ENCODE measurements at places on chromosomes 2 and 18. TPM values are rescaled to one million over a fixed set of nuclear protein-coding genes. Genes with fewer than 3 reads are reported as not detected.

GRCh38 chr2:181411105-181411849 lies 45.9 kb upstream of the ITGA4 start:
- DNase-seq: no peak

DNA sequence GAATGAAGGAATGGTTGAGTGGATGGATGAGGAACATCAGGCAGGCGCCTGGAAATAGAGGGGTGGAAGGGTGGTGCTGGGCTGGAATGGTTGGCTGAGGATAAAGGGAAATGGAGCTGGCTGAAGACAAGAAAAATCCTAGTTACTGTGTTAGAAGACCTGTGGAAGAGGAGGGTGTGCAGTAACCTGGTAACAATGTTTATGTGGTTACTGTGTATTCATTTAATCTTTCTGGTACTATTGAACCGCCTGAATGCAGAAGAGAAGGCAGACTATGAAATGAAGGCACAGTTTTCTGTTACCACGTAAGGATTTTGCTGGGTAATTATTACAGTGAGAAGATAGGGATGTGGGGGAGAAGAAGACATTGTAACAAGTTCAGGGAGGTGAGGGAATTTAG lies 110.3 kb upstream of the MGAT5 start:
- DNase-seq: no peak

DNA sequence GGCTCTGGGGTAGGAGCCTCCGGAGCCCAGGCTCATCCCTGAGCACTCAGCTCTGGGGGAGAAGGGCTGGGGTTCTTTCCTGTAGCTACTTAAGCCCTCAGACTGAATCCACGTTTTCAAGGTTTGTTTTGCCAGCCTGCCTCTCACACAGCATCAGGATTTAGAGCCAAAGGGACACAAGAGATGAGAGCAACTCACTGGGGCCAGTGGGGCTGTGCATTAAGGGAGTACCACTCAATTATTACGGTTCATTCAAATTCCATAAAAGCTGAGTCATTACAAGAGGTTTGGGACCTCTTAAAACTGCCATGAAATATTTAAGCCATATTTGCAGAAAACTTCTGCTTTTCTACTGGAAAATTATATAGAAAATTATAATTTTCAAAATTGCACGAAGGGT lies 17.1 kb upstream of the SNED1 start:
- no peak for DNase-seq

DNA sequence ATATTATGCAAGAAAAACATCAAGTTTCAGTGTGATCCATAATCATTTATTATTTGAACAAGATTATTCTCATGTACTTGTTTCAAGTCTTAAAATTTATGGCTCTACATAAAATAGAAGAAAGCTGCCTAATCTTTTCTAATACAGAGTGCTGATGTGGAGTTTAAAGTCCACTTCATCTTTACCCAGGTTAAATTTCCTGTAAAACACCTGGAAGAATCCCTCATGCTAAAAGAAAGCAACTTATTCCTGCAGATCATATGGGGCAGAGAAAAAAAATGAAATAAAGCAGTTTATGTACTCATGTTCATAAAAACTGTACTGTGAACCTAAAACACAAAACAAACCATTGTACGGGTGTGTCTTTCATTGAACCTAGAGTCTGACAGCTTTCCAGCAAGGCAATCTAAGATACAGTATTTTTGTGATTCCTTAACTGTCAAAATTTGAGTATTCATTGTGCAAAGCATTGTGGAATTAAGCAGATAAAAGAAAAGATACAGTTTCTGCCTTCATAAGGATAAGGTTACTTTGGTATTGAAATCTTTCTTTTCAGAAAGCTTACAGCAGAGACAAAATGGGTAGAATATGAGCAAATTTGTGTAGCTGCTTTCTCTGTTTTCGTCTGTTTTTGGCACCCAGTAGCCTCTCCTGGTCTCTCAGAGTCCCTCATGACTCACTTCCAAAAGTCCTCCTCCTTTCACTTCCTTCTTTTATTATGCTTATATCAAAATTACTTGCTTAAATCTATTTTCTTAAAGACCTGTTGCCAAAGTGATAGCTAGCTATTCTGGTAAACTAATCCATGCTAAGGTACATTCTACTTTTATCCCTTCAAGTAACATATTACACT lies 26.9 kb upstream of the GLS start:
- no peak for DNase-seq

DNA sequence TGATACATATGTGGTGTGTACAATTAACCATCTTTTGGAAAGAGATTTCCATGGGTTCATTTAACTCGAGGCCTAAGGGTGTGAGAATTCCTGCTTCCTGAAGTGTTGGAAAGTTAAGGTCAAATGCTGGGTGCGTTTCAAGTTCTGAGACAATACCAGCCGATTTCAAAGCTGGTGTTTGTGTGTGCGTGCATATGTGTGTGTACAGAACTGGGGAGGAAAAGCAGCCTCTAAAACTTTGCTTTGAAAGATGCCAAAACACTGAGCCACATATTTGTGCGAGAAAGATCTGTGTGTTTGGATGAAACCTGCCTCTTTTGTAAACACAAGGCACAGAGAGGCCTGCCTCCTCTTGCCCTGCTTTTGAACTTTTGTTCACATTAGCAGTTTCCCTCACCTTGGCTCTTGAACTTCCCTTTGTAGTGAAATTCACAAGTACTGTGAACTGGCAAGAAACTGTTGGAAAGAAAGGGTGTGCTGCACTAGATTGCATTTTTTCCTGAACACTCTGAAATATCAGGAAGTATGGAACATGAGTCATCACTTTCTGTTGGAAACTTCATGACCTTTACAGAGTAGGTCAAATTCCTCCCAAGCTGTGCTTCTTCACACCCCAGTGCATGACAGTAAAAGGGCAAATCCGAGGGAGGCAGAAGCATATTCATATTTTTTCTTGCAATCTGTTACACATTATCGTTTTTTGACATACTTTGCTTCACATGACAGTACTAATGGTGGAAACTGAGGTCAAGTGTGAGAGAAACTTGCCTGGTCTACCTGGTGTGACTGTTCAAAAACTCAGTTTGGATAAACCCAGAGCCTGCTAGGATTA lies 20.0 kb upstream of the CAVIN2 start:
- DNase-seq: no peak

DNA sequence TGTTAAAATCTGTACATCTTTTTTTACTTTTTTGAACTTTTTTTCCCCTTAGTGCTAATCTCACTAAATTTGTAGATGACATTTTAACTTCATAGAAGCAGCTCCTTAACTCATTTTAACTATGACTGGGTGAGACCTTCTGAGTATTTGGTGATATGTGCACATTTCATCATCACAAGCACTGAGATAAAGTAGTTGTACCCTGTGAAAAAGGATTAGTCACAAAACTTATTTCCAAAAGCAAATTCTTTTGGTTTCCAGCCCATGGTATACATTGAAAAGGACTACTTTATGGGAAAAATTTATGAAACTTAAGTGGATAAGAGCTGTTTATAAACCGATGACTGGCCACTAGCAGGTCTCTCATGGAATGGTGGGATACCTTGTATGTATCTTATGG lies 581.5 kb downstream of the PLCL1 start:
- DNase-seq: no peak

- no peak for DNase-seq
These were observed 155.0 kb upstream of the GLI2 start for GRCh38 chr2:120580709-120581108.

GRCh38 chr18:31275722-31276463 lies 42.1 kb upstream of the DSG1 start:
- no peak for DNase-seq

DNA sequence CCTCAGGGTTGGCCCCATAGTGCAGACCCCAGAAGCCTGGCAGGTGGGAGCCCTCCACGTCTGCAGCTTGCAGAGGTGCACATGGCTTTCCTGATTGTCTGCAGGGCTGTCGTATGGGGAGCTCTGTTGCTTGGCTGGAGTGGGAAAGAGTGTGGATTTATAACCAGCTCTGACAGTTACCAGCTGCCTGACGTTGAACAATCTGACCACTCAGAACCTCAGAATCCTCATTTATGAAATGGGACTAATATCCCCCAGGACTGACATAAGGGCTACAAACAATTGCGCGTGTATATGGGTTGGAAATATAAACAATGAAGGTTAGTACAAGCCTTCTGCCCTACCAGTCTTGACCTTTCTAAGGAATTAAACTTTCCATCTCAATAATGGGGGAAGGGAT lies 13.9 kb upstream of the PXDN start:
- no peak for DNase-seq

FSIP2 gene
- total RNA-seq: 0.57 TPM
